Adipose tissue (tissue), 3 donors: ENCODE measurements at places on chromosomes 12 and 14. TPM values are rescaled to one million over a fixed set of nuclear protein-coding genes. Genes with fewer than 3 reads are reported as not detected.

Gene HOXC11
- polyA plus RNA-seq: not detected

Gene IL31
- not detected for polyA plus RNA-seq

Gene HOXC12
- polyA plus RNA-seq: not detected

Gene DNAL1
- polyA plus RNA-seq: 3.8 TPM

Gene MYF5
- polyA plus RNA-seq: not detected

Gene GLI1
- 0.25 TPM for polyA plus RNA-seq

Gene SCARB1
- 54.9 TPM for polyA plus RNA-seq

Gene BMP4
- 7.8 TPM for polyA plus RNA-seq

Gene ASIC1
- polyA plus RNA-seq: 0.38 TPM

Gene NYNRIN
- 2.7 TPM for polyA plus RNA-seq

Gene HHIPL1
- 0.90 TPM for polyA plus RNA-seq

Gene CDKL1
- polyA plus RNA-seq: 5.0 TPM

Gene MAP3K9
- polyA plus RNA-seq: 0.24 TPM

Gene WNT5B
- 0.76 TPM for polyA plus RNA-seq

Gene TAS2R30
- polyA plus RNA-seq: not detected

Gene PRH2
- not detected for polyA plus RNA-seq

Gene NR4A1
- 1,093 TPM for polyA plus RNA-seq

Gene TAS2R14
- polyA plus RNA-seq: 0.46 TPM

Gene CLEC1A
- 5.6 TPM for polyA plus RNA-seq

Gene ANAPC7
- polyA plus RNA-seq: 12.9 TPM

Gene SERPINA10
- not detected for polyA plus RNA-seq

Gene PROX2
- not detected for polyA plus RNA-seq

Gene SLC25A21
- polyA plus RNA-seq: 0.54 TPM

Gene BCL7A
- polyA plus RNA-seq: 3.1 TPM

Gene TCL1B
- not detected for polyA plus RNA-seq

Gene PLXNC1
- 0.84 TPM for polyA plus RNA-seq

Gene FOXG1
- not detected for polyA plus RNA-seq

Gene LRRC10
- polyA plus RNA-seq: not detected

Gene DCAF11
- polyA plus RNA-seq: 35.6 TPM

Gene KRT71
- polyA plus RNA-seq: not detected

Gene SPRYD4
- 2.5 TPM for polyA plus RNA-seq

Gene KCNJ8
- 11.5 TPM for polyA plus RNA-seq

Gene NAB2
- polyA plus RNA-seq: 26.9 TPM

Gene KRT77
- polyA plus RNA-seq: 0.01 TPM

Gene GXYLT1
- polyA plus RNA-seq: 2.1 TPM

Gene PTHLH
- 0.61 TPM for polyA plus RNA-seq

Gene CPM
- polyA plus RNA-seq: 74.8 TPM

Gene ATG101
- 34.1 TPM for polyA plus RNA-seq

Gene POLE2
- 0.90 TPM for polyA plus RNA-seq

Gene MLF2
- 188 TPM for polyA plus RNA-seq

Gene GPRC5D
- not detected for polyA plus RNA-seq

Gene CLEC9A
- not detected for polyA plus RNA-seq

Gene NFE2
- 0.28 TPM for polyA plus RNA-seq

Gene GZMB
- 1.8 TPM for polyA plus RNA-seq
